Ovary (tissue), 10 donors: ENCODE measurements at places on chromosomes 3 and 15.

DNA sequence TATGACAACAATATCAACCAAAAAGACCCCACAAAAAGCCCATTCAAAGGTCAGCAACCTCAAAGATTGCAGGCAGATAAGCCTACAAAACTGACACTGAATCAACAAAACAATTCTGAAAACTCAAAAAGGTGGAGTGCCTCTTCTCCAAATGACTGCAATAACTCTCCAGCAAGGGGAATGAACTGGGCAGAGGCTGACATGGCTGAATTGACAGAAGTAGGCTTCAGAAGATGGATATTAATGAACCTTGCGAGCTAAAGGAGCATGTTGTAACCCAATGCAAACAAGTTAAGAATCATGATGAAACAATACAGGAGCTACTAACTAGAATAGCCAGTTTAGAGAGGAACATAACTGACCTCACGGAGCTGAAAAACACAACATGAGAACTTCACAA lies 20.4 kb upstream of the SLC25A38 start:
- no peaks in the 10 kb centered on the region for H3K27me3 ChIP-seq
- no peak for DNase-seq
- no peaks in the 10 kb centered on the region for H3K36me3 ChIP-seq
- no peaks in the 10 kb centered on the region for H3K4me1 ChIP-seq
- H3K4me3 ChIP-seq: no peak overlapping the region

- H3K36me3 ChIP-seq: no peaks in the 10 kb centered on the region
- no peak for DNase-seq
- no peaks in the 10 kb centered on the region for H3K4me1 ChIP-seq
These were observed 8.1 kb upstream of the SLC25A36 start for GRCh38 chr3:140933552-140933951.

DNA sequence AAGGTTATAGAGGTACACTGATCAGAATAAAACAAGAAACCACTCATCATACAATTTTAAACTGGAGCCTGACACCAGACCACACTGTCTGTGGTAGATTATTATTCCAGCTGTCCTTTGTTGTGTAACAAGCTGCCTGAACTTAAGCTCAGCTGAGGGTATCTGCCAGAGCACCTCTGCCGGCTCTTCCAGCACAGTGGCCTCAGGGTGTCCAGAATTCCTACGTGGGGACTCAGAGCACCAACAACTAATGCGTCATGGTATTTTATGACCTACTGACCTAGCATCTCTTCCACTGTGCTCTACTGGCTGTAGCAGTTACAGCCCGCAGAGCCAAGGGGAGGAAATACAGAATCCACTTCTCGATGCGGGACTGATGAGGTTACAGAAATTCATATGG lies 15.6 kb upstream of the RAF1 start:
- H3K4me1 ChIP-seq: peaks cover 2% of the 10 kb centered on the region
- no peak overlapping the region for H3K27ac ChIP-seq
- no peak for DNase-seq
- no peaks in the 10 kb centered on the region for H3K36me3 ChIP-seq
- no peak overlapping the region for H3K4me3 ChIP-seq

- H3K27me3 ChIP-seq: no peaks in the 10 kb centered on the region
- H3K36me3 ChIP-seq: no peaks in the 10 kb centered on the region
- H3K4me1 ChIP-seq: no peaks in the 10 kb centered on the region
- no peak overlapping the region for H3K27ac ChIP-seq
- DNase-seq: no peak
- no peak overlapping the region for H3K4me3 ChIP-seq
These were observed 653.6 kb downstream of the NAALADL2 start for GRCh38 chr3:175512700-175513099.

DNA sequence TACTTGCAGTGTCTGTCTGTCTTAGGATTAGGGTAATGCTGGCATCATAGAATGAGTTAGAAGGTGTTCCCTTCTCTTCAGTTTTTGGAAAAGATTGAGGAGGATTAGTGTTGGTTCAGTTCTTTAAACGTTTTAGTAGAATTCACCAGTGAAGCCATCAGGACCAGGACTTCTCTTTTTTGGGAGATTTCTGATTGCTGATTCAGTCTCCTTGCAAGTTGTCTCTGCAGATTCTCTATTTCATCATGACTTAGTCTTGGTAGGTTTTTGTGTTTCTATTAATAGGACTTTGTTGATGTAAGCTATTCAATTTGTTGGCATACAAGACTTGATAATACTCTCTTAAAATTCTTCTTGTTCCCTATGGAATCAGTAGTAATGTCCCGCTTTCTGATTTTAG lies 48.9 kb downstream of the STT3B start:
- no peak overlapping the region for H3K27ac ChIP-seq
- DNase-seq: no peak
- no peaks in the 10 kb centered on the region for H3K4me1 ChIP-seq
- H3K4me3 ChIP-seq: no peak overlapping the region

- no peak overlapping the region for H3K4me3 ChIP-seq
- H3K27me3 ChIP-seq: no peaks in the 10 kb centered on the region
- no peak for DNase-seq
- H3K4me1 ChIP-seq: peaks cover 3% of the 10 kb centered on the region
These were observed 79.2 kb downstream of the EFL1 start for GRCh38 chr15:82183121-82184031.

DNA sequence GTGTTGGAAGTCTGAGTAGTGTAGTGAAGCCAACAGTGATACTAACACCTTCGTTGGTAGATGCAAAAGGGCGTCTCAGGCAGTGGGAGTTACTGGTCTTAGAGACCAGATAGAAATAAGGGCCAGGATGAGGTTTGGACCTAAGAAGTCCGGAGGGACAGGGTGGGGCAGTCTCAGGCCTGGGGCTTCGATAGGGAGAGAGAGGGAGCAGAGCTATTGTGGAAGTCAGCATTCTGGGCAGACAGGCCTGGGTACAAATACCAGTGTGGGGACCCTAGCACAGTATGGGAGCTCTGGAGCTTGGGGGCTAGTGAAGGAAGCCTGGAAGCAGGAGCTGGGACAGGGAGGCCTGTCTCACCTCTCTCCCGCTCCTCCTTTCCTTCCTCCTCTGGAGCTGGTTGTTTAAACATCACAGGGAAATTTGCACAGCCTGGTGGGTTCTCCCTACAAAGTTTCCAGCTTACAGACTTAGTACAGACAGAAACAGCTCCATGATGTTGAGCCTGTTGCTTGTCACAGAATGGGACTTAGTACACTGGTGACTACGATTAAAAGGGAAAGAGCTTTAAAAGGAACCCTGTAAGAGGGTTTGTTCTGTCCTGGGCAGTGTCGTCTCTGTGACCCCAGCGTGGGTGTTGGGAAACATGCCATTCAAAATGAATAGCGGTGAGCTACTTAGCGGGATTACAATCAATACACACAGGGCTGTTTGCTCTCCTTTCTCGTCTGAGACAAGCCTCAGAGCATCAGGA lies 76.4 kb upstream of the TNFAIP8L3 start:
- H3K4me3 ChIP-seq: no peak overlapping the region
- no peak for DNase-seq
- H3K27ac ChIP-seq: no peak overlapping the region
- H3K27me3 ChIP-seq: no peaks in the 10 kb centered on the region

GRCh38 chr3:43128464-43128863 lies 22.6 kb upstream of the POMGNT2 start:
- no peak overlapping the region for H3K27ac ChIP-seq
- H3K27me3 ChIP-seq: no peaks in the 10 kb centered on the region
- H3K36me3 ChIP-seq: no peaks in the 10 kb centered on the region
- H3K4me3 ChIP-seq: no peak overlapping the region

DNA sequence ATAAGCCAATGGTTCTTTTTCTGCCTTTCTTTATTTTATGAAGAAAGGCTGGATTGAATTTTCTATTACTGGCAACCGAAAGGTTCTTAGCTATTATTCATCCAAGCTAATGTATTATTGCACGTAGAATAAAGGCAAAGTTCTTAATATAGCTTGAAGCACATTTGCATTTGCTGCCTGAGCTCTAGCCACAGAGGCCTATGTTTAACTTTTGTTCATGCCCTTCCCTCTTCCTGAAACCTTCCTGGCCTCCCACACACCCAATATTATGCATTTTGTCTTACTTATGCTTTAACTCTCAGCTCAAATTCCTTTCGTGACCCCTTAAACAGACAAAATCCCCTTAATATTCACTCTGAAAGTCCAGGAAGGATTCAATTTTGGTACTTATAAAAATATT lies 71.0 kb upstream of the ZNF280D start:
- no peak overlapping the region for H3K27ac ChIP-seq
- no peaks in the 10 kb centered on the region for H3K36me3 ChIP-seq
- DNase-seq: no peak

DNA sequence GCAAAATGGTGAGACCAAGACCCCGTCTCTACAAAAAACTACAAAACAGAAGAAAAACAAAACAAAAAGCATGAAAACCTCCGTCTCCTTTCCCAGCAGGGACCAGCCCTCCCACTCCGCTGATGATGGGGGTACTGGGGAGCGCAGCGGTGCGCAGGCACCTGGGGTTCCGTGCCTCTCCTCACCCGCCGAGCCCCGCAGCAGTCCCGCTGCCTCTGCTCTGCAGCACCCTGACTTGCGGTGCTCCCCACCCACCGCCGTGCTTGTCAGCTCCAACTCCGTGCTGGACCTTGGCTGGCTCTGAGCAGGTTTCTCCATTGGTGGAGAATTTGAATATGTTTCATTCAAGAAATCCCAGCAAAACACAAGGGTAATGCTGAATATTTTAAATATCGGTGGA lies 46.7 kb upstream of the ATP10A start:
- H3K4me3 ChIP-seq: no peak overlapping the region
- DNase-seq: no peak
- no peaks in the 10 kb centered on the region for H3K27me3 ChIP-seq
- H3K27ac ChIP-seq: no peak overlapping the region
- H3K4me1 ChIP-seq: no peaks in the 10 kb centered on the region
- no peaks in the 10 kb centered on the region for H3K36me3 ChIP-seq

GRCh38 chr3:124923833-124924232 lies 10.7 kb downstream of the MUC13 start:
- H3K4me1 ChIP-seq: no peaks in the 10 kb centered on the region
- no peak for DNase-seq
- H3K27me3 ChIP-seq: no peaks in the 10 kb centered on the region
- H3K4me3 ChIP-seq: no peak overlapping the region
- H3K27ac ChIP-seq: no peak overlapping the region

GRCh38 chr15:99387421-99388168 lies 136.3 kb downstream of the LRRC28 start:
- H3K4me3 ChIP-seq: no peak overlapping the region
- H3K36me3 ChIP-seq: no peaks in the 10 kb centered on the region
- H3K4me1 ChIP-seq: peaks cover 12% of the 10 kb centered on the region
- H3K27me3 ChIP-seq: no peaks in the 10 kb centered on the region
- H3K27ac ChIP-seq: no peak overlapping the region

DNA sequence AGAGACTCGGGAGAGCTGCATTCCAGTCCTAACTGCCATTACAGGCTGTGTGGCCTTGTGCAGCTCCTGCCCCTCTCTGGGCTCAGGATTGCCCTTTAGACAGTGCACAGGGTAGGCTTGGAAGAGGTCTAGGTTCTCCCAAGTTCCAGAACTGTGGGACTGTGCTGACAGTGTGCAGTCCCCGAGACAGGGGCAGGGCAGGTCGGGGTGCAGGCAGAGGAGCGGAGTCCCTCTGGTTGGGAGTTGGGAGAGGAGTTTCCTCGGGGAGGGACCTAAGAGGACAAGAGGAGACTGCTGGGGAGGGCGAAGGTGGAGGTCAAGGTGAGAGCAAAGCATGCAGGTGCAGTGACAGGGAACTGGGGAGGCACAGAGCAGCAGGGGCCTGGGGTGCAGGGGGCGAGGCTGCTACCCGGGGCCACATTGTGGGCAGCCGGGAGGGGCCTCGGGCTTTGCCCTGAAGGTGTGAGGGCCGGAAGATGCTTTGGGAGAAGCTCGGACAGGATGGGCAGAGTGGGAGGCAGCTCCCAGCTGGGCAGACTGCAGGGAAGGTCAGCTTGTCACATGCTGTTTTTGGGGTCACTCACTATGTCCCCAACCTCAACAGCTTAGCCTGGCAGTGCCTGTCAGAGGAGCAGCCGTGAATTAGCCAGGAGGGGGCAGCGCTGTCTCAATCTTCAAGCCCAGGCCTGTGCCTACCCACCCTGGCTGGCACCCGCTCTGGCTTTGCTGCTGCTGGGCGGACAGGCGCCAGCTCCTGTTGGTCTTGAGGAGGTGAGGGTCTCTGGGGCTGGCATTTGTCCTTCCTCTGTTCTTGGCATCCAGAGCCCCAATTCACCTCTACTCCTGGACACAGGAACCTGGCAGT lies 15.4 kb upstream of the CSPG4 start:
- no peaks in the 10 kb centered on the region for H3K27me3 ChIP-seq
- H3K4me3 ChIP-seq: no peak overlapping the region
- H3K36me3 ChIP-seq: no peaks in the 10 kb centered on the region
- DNase-seq: no peak
- peaks cover 7% of the 10 kb centered on the region for H3K4me1 ChIP-seq

GRCh38 chr15:77944002-77944867 lies 133.3 kb downstream of the TBC1D2B start:
- H3K4me3 ChIP-seq: peak overlapping the region; percentile 45
- peak overlapping the region; percentile 75 for H3K27ac ChIP-seq
- H3K27me3 ChIP-seq: no peaks in the 10 kb centered on the region
- peak; percentile 83 for DNase-seq

GRCh38 chr3:30606301-30607031 lies at the start of gene TGFBR2:
Gene TGFBR2, plus strand, starts transcription at chr3:30606601. Its CDS starts 283 bp downstream, at chr3:30606884.
- no peaks in the 10 kb centered on the region for H3K36me3 ChIP-seq
- peak within 1 kb of the TSS; percentile 83 for H3K4me3 ChIP-seq
- H3K27ac ChIP-seq: peak within 1 kb of the TSS; percentile 92
- no peaks in the 10 kb centered on the region for H3K27me3 ChIP-seq
- no peaks in the 10 kb centered on the region for H3K4me1 ChIP-seq
- DNase-seq: peak; percentile 91

DNA sequence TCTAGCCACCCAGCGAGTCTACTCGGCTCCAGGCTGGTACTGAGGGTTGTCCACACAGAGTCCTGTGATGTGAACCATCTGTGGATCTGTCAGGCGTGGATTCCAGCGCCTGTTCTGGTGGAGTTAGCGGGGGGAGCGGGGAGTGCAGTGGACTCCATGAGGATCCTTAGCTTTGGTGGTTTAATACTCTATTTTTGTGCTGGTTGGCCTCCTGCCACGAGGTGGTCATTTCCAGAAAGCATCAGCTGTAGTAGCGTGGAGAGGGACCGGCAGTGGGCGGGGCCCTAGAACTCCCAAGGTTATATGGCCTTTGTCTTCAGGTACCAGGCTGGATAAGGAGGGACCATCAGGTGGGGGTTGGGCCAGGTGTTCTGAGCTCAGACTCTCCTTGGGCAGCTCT lies 446.5 kb downstream of the EDEM1 start:
- H3K36me3 ChIP-seq: no peaks in the 10 kb centered on the region
- no peak for DNase-seq
- no peak overlapping the region for H3K27ac ChIP-seq
- no peak overlapping the region for H3K4me3 ChIP-seq
- H3K27me3 ChIP-seq: no peaks in the 10 kb centered on the region

- no peak overlapping the region for H3K4me3 ChIP-seq
- H3K27me3 ChIP-seq: no peaks in the 10 kb centered on the region
- no peak overlapping the region for H3K27ac ChIP-seq
- no peaks in the 10 kb centered on the region for H3K36me3 ChIP-seq
These were observed 10.7 kb downstream of the KNSTRN start for GRCh38 chr15:40392986-40393948.

DNA sequence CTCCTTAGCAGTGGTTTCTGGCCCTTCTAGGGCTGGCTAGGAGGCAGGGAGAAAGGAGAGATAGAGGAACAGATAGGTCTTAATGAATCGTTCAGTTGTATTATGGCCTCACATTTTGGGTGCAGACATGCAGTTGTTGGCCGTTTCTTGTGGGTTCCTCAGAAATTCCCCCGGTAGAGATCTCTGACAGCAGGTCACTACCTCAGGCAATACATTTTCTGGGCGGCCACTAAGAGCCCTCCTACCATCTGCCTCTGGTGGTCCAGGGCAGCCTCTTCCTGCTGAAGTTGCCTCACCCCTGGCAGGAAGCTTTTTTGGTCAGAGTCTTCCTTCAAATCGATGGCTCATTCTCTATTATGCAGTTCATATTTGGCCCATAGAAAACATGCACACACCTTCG lies 266.1 kb downstream of the SV2B start:
- no peaks in the 10 kb centered on the region for H3K27me3 ChIP-seq
- no peak overlapping the region for H3K27ac ChIP-seq
- H3K36me3 ChIP-seq: no peaks in the 10 kb centered on the region
